ENCODE measurements at places on chromosomes 4 and X.
A peak's percentile ranks its signal among the peaks of the same experiment; 100 is the strongest.

DNA sequence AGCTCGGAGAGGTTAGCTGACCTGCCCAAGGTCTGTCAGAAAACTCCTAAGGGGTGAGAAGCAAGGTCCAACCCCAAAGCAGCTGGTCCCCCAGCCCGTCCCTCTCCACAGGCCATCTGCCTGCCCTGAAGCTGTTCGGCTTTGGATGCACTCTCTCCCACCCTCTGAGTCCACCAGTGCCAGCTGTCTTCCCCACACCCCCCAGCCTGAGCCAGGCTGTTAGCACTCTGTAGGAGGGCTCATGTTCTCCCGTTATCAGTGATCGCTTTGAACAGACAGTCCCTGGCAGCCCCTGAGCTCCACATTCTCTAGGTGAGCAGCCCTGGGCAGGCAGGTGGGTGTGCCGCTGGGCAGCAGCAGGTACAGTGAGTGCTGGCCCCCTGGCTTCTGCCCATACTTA lies 16.0 kb downstream of the ZNF185 start:
- DNase-seq: no peak

DNA sequence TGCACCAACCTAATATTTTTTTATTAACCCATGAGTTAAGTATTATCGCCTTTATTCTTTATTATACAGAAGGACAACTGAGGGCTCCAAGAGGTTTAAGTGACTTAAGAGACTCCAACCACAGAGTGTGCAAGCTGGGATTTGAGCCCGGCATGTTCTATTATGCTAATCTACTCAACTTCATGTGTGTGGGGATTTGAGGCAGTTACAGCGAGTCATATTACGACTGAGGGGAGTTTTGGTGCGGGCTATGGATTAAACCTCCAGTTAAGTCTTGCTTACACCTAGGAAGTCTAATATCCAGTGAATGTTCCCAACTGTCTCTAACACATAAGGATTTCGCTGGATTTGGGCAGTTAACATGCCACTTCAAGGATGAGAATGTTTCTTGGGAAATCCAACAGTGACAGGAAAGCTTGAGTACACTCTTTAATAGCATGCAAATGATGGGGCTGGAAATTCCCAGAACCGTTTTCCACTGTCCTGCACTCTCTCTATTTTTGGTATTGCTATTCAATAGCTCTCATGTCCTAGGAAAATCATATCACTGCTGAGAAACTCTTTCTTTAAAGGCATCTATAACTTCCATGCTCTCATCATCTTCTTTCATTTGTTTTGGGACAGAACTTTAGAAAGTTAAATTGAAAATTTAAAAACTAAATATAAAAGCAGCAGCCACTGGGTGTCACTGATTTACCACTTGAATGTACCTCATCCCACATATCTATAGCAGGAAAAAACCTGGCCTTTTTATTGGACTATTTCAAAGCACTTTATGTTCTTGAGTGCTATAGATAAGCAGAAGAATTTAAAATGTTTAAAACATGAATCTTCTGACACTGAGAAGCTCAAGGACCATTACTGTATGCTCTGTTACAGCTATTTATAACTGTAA lies 165.1 kb upstream of the TTC29 start:
- DNase-seq: no peak

GRCh38 chrX:153438532-153438931 lies 7.3 kb downstream of the TREX2 start:
- no peak for DNase-seq

GRCh38 chr4:3285558-3286334 lies 7.1 kb upstream of the RGS12 start:
- DNase-seq: no peak

DNA sequence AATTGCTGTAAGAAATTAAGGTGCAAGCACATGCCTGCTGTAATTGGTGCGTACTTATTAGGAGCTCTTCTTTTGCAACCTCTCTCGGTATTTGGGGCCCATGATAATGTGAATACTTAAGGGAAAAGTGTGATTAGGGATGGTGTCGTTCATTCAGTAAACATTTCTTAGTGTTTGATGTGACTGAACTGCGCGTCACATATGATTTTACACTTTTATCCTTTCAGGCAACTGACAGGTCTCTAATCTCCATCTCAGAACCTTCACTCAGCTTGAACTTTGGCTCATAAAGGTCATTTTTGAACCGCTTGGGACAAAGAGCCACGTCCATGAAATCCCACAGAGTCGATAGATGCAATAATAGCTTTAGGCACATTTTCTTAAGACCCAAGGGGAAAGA lies 612.1 kb upstream of the PITX2 start:
- no peak for DNase-seq

GRCh38 chr4:115219862-115220261 lies 106.4 kb upstream of the NDST4 start:
- no peak for DNase-seq

- peak; percentile 60 for DNase-seq
Observed at GRCh38 chrX:53440621-53441517, 6.7 kb upstream of the HSD17B10 start.

- no peak for DNase-seq
Observed at GRCh38 chrX:21721195-21721594, 36.7 kb downstream of the SMPX start.

DNA sequence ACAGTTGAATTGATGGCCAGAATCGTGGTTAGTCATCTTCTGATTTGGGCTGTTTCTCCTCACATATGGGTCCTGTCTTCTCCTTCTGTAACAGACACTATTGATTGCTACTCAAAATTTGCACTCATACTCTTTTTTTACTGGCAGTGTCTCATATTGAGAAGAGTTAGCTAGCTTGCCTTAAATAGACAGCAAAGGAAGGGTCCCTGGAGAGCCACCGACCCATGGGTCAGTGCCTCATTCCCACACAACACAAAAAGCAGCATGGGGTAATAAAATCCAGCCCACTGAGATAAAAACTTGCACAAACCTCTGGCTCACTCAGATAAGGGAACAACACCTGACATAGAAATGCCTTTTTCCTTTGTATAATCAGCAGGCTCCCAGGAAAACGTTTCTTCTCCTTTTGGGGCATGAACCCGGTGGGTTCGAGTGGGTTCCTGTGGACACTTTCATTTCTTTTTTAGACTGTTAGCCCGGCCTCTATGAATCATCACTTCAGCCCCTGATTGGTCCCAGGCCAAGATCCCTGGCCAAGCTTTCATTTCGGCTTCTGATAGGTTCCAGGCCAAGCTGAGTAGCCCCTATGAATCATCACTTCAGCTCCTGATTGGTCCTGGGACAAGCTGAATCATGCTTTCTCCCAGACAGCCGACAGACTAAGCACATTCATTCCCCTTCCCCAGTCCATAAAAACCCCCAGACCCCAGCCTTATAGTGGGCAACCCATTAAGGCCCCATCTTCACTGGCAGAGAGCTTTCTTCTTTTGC lies 408.1 kb downstream of the DCAF12L2 start:
- no peak for DNase-seq

DNA sequence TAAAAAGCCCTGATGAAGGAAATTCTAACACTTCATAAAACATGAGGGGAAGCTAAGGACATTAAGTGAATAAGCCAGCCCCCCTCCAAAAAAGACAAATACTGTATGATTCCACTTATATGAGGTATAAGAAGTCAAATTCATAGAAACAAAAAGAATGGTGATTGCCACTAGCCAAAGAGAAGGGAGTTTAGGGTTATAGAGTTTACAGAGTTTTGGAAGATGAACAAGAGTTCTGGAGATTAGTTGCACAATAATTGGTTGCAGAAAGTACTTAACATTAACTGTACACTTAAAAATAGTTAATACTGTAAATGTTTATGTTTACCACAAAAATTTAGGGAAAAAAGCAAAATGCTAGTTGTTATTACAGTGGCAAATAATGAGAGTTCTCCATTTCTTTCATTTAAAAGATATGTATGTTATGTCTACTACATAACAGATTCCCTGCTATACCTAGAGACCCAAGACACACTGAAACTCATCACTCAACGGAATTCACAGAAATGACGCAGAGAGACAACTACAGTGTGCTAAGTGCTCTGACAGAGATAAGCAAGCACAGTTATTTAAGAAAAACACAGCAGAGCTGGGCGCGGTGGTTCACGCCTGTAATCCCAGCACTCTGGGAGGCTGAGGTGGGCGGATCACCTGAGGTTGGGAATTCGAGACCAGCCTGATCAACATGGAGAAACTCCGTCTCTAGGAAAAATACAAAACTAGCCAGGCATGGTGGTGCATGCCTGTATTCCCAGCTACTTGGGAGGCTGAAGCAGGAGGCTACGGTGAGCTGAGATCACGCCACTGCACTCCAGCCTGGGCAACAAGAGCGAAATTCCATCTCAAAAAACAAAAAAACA lies 37.2 kb downstream of the EIF4E start:
- no peak for DNase-seq

- DNase-seq: no peak
Observed at GRCh38 chrX:18348047-18348446, 6.4 kb downstream of the SCML2 start.

DNA sequence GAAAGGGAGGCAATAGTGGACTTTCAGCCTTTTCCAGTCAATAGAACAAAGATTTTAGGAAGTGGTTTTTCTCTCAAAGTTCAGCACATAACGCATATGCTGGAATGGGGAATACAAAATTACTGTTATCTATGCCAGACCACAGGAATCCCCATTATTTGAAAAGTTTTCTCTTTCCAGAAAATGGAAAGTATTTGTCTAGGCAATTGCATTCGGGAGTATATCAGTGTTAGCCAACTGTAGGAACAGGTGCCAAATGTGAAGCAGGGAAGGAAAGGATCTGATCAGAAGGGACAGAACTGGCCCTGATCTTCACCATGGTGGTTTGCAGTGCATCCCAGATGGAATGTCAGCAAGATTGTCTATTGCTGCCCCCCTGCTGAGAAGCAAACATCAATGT lies 213.6 kb downstream of the CPE start:
- no peak for DNase-seq

GRCh38 chr4:620851-621261 lies 4.5 kb upstream of the PDE6B start:
- no peak for DNase-seq

DNA sequence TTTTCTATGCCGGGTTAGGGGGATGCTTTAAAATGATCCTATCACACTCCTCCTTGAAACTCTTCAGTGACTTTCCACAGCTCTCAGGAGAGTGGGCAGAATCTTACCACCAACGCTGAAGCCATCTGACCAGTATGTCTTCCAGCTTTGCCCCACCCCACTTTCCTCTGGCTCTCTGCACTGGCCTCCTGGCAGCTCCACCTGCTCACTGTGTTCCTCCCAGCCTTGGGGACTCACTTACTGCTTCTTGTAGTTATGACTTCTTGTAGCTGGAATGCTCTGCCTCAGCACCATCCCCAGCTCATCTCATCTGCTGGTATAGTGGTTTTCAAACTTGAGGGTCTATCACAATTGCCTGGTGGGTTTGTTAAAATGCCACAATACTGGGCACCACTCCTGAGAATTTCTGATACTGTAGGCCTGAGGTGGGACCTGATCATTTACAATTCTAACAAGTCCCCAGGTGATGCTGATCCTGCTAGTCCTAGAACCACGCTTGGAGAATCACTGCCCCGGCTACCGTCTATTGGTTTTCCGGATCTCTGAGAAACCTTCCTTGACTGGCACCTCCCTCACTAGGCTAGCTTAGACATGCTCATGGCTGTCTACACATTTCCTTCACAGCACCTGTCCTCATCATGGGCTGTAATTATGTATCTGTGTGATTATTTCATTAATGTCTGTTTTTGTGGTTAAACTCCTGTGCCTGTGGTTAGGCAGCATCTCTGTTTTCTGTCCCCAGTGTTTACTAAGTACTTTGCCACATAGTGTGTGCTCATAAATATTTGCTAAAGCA lies 152.2 kb downstream of the MGST2 start:
- DNase-seq: no peak

DNA sequence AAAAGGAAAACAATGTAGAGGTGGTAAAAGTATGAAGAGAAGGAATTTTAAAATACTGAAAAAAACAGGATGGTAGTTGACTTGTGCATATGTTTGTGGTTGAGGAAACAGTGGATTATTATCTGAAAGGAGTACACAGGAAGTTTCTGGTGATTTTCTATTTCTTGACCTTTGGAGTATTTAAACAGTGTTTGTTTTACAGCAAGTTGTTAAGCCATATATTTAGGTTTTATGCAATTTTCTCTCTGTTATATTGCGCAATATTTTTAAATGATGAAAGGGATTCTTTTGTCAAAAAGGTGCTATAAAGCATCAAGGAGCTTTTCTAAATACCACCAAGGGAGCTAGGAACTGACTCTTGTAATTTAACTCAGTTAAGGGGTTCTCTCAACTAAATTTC lies 343.1 kb upstream of the MAOA start:
- no peak for DNase-seq

- DNase-seq: no peak
Observed at GRCh38 chrX:150408561-150408960, 45.4 kb downstream of the MAMLD1 start.

GRCh38 chrX:83469551-83469950 lies 38.5 kb upstream of the POU3F4 start:
- DNase-seq: no peak

- DNase-seq: no peak
Observed at GRCh38 chrX:65595460-65595876, 60.9 kb upstream of the LAS1L start.

All from nucleus accumbens (tissue), 56 donors.